Trophoblast cell (in vitro differentiated cells and primary cell): ENCODE measurements at places on chromosomes 6 and 20.

DNA sequence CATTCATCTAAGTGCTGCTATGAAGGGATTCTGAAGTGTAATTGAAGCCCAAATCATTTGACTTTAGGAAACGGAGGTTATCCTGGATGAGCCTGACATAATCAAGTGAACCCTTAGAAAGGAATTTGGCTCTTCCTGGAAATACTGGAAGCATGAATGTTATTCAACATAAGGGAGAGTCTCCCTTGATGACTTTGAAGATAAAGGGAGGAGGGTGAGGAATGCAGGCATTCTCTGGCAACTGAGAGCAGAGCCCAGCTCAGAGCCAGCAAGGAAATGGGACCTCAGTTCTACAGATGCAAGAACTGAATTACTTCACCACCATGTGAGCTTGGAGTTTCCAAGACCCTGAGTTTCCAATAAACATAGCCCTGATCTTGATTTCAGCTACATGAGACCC lies 168.2 kb downstream of the DLL1 start:
- peak; percentile 59 for DNase-seq

GRCh38 chr6:84652356-84653026 lies 111.9 kb downstream of the TBX18 start:
- DNase-seq, result peak; percentile 9

DNA sequence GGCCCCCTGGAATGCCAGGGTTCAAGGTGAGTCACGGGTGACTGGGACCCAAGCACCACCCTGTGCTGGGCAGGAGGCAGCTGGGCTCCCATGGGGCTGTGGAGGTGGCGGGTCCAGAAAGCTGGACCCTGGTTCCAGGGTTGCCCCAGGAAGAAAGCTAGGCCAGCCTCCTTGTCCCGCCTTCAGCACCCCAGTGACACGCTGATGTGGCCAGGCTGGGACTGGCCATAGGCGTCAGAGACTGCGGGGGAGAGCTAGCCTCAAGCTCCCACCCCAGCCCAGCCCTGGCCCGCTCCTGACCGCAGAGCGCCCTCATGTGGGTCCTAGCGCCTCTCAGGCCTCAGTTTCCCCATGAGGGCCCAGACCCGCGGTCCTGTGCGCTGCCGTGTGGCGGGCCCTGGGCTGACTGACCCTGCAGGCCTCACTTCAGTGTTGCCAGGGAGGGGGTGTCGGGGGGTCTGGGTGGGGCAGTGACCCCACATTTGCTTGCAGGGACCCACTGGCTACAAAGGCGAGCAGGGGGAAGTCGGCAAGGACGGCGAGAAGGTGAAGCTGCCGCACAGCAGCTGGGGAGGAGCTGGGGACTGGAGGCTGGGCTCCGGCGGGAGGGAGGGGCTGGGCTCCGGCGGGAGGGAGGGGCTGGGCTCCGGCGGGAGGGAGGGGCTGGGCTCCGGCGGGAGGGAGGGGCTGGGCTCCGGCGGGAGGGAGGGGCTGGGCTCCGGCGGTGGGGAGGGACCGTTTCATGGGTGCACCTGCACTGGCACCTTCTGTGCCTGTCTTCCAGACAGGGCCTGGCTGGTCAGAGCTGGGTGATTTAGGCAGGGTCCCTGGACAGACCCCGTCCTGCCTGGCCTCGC lies 7.9 kb downstream of the COL9A3 start:
- DNase-seq, result no peak

- no peak for DNase-seq
Measured at GRCh38 chr20:49519777-49520359, 37.4 kb upstream of the KCNB1 start.

DNA sequence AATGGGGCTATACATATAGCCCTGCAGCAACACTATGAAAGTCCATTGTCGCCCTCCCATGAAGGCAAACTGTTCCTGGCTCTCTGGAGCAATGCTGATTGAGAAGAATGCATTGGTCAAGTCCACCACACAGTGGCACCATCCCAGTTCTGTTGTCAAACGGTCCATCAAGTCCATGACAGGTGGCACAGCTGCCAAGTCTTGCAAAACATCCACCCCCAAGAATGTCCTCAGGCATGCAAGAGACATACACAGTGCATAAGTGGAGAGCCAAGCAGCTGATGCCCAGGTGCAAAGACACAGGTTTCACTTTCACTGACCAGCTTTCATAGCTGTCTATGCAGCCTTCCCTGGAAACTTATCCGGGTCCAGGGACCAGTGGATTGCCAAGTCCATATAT lies 17.5 kb downstream of the ZNF391 start:
- DNase-seq, result no peak

DNA sequence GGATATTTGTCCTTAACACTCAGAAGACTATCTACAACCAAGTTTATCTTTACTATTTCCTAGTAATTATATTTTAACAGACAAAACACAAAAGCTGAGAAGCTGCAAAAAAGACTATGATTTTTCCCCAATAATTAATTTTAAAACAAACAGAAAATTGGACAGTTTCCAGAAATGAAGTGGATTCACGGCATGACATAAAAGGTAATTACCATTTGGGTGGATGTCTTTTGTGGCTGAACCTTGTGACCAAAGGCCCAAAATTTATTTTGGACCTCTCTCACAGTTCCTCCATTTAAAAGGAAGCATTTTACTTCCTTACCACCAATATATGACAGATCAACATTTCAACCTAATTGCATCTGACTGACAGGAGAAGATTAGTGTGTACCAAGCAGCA lies 90.2 kb downstream of the GMDS start:
- DNase-seq, result no peak

- DNase-seq, result no peak
Measured at GRCh38 chr20:23449421-23449820, 3.3 kb downstream of the CST11 start.

GRCh38 chr6:140921366-140922226 lies 1211.1 kb upstream of the GJE1 start:
- DNase-seq, result peak; percentile 43

DNA sequence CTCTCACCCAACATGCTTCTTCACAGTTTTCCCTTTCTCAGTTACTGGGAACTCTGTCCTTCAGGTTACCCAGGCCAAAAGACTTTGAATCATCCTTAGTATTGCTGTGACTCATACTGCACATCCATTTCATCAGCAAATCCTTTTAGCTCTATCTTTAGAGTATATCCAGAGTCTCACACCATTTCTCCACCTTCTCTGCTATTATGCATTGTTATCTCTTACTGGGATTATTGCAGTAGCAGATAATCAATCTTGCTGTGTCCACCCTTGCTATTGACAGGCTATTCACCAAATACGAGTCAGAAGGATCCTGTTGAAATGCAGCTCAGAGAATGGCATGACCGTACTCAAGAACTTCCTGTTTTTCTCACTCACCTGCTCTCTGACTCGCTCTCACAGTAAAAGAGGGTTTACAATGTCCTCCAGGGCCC lies 57.3 kb downstream of the BCKDHB start:
- DNase-seq, result peak; percentile 65

GRCh38 chr20:47265214-47265613 lies 91.3 kb downstream of the ZMYND8 start:
- DNase-seq, result no peak

DNA sequence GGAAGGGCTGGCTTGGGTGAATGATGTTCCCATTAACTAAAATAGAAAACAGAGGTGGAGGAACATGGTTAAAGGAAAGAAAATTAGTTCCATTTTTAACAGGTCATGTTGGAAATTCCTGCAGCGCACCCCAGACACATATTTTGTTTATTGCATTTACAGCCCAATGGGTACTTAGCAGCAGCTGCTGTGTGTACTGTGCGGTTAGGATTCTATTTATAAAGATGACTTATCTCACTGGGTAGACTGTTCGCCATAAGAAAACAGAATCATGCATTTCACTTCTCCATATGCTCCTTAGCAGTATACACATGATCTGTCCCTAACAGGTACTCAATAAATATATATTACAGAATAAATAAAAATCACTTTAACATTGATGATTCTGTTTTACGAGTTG lies 135.8 kb downstream of the SLC35F1 start:
- no peak for DNase-seq

DNA sequence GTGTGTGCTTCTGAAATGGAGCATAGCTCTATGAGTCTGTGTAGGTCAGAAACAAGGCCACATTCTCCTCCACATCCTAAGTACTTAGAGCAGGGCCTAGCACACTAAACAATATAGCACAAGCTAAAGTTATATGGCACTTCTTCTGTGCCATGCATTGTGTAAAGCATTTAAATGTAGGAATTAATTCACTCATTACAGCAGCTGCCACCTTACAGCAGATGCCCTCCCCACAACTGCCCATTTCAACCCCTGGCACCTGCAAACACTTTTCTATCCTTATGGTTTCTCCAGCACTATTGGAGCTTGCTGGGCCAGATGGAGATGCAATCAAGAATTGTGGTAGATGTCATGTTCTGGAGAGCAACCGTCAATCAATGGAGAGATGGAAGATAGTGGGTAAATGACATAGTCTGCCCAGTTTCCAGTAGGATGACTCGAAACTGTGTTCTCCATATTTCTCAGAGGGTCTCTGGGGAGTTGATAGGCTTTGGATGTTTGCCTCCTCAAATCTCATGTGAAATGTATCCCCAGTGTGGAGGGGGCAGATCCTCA lies 373.7 kb downstream of the DOK5 start:
- no peak for DNase-seq

DNA sequence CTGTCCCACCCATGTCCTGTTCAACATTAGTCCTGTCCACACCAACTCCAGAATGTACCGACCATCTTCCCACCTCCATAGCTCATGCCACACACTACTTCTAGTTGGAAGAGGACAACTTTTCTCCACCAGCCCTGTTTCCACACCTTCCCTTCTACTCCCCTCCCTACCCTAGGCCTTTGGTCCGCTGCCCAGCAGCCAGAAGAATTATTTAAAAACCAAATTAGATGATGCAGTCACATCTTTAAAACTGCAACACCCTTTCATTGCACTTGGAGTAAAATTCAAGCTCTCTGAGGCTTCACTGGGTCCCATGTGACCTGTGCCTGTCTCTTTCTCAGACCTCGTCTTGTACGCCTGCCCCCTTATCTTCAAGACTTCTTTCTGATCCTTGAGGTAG lies 53.8 kb downstream of the BANF2 start:
- DNase-seq, result no peak

GRCh38 chr6:132513831-132514545 lies 1.1 kb upstream of the STX7 start:
- peak; percentile 66 for DNase-seq
